ENCODE measurements at places on chromosomes 7 and 10.

- no peak for DNase-seq
Measured at GRCh38 chr7:121019018-121019417, 30.5 kb downstream of the CPED1 start.

- no peak for DNase-seq
Measured at GRCh38 chr10:106919871-106920282, 244.6 kb downstream of the SORCS1 start.

DNA sequence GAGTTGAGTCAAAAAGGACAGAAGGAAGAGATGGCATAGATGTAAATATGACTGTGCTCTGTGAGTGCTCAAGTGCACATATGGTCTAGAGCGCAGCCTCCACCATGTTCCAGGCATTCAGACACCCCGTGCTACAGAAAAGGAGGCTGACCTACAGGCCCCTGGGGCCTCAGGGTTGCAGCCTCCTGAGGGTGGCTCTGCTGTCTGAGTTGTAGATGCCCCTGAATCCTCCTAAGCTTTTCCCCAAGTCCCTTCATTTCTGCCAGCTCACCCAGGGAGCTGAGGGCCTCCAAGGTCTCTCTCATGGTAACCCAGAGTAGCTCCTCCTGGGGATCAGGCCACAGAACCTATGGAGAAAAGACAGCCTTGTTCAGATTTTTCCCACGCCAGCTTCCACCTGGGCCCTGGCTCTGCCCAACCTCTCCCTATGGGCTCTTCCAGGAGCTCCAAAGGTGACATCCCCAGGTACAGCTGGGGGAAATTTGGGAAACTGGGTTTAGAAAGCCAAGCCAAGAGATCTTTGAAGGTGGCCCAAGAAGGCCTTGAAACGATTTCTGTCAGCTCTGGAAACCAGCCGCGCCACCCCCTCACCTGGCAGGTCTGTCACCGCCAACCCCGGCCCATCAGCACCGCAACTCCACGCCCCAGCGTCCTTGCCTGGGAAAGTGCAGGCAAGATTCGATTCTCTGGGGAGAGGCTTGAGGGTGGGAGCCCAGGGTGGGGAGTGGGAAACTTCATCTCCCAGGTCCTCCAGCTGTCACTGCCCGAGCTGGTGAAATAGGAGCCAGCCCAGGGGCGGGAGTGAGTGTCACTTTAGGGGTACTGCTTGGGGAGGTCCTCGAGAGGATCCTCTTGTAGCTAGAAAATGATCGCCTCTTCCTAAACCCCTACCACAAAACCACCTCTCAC, 2.4 kb downstream of the ZNF467 start:
- DNase-seq = no peak

GRCh38 chr10:110972231-110973134, 53.1 kb downstream of the SHOC2 start:
- DNase-seq = no peak

DNA sequence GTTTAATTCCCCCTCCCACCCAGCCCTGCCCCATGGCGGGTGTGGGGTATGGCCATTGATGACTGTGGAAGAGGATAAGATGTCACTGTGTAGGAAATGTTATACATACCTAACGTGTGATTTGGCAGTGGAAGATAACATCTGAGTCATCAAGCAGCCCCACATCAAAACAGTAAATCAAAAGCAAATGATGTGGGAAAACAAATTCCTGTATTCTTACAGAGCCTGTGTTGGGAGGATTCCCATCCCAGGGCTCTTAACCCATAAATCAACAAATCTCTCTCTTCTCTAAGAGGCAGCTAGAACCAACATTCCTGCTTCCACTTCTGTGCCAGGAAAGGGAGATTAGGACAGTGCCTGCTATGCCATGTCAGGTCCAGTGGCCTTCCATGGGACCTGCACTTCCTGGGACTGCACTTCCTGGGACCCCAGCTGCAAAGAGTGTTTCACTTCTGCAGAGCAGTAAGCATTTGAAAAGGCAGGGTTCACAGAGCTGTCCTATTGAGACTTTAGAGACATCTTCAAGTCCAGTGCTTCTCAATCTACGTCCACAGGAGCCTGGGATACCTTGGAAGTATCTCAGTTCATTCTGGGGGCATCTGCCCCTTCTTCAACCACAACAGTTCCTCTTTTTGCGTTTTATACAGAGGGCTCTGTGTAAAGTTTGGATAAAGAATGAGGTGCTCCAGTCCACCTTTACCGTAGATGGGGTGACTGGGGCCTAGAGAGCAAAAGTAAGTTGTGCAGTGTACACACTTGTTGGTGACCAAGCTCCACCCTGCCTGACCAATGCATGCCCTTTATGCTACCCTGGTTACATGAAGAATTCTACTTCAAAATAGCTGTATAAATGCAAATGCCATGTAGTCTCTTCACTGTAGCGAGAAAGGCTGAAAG, 45.7 kb downstream of the ATXN7L1 start:
- DNase-seq = peak; percentile 91

DNA sequence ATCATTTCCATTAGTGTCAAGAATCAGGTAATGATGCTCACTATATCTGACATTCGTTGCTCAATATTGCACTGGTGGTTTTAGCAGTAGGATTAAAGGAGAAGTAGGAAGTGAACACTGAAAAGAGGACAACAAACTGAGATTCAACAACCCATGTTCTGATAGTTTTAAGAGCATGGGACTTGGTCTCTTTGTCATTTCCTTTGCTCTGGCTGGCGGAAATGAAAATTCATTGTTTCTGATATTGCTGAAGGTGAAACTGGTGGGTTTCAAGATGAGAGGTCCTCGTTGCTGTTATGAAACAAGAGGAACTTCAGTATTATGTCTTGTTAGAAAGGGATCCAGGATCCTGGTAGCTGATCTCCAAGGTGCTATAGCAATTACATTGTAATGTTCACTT, 129.0 kb downstream of the DNAH11 start:
- DNase-seq = no peak

DNA sequence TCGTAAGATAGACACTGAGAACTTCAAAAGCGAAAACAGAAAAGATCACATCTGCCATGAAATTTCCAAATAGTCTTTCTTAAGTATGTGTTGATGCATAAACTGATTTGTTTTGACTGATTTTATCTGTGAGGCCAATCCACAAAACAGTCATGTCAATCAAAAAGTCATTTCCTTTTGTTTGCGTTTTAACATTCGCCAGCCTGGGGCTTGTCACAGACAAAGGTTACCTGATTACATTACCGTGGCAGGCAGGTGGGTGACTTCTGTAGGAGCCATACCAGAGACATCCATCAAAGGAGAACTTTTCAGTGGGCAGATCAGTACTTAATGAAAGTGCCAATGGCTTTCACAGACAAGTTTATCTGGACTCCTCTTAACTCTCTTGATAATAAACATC, 45.5 kb upstream of the BET1 start:
- DNase-seq = no peak

GRCh38 chr10:104391150-104391968, 37.7 kb downstream of the CFAP58 start:
- peak; percentile 46 for DNase-seq

DNA sequence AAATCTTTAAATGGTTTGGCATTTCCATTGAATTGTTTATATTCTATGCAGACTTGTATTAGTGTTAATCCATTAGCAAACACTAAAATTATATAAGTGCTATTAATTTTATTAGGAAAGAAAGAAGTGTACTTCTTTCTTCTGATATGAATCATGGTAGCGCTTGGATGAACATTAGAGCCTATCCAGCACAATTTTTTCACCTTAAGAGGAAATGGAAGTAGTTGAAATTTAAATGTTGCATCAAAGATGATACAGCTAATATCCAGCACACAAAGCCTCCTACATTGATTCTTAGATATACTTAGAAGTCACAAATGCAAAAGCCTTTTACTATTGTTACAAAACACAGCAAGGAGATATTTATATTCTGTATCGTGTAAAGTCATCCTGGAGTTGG, 174.5 kb downstream of the AHR start:
- DNase-seq = no peak

DNA sequence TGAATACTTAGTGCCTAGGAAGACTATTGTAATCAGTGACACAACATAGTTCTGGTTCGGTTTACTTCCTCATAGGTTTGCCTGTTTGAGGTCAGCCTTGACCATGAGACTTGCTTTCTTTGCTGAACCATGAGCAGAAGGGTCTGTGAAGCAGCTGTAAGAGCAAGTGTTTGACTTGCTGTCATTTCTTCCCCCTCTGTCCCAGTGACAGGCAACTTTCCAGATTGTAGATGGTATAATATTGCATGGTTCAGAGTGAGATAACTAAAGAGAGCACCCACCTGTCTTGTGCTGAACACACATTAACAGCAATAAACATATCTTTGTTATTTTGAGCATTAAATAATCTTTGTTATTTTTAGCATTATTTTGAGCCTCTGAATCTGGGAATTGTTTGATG, 9.3 kb upstream of the RTKN2 start:
- DNase-seq = no peak

DNA sequence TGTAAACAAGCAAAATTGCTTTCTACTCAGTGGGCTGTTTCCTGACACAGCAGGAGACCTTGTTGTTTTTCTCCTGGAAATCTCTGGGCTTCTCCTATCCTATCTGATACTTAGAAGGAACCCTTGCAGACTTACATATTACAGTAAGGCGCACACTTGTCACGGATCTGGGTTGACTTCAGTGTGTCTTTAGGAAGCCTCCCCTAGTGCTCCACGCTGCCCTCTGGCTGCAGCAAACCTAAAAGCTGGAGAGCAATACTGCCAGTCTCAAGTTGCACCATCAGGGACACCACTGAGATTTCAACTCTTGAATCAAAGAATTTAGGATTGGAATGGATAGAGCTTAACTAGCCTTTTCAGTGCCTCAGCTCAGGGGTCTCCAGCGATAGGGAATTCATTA, 495.3 kb downstream of the LRMDA start:
- DNase-seq = no peak

- no peak for DNase-seq
Measured at GRCh38 chr7:18624459-18624858, 128.9 kb downstream of the HDAC9 start.

DNA sequence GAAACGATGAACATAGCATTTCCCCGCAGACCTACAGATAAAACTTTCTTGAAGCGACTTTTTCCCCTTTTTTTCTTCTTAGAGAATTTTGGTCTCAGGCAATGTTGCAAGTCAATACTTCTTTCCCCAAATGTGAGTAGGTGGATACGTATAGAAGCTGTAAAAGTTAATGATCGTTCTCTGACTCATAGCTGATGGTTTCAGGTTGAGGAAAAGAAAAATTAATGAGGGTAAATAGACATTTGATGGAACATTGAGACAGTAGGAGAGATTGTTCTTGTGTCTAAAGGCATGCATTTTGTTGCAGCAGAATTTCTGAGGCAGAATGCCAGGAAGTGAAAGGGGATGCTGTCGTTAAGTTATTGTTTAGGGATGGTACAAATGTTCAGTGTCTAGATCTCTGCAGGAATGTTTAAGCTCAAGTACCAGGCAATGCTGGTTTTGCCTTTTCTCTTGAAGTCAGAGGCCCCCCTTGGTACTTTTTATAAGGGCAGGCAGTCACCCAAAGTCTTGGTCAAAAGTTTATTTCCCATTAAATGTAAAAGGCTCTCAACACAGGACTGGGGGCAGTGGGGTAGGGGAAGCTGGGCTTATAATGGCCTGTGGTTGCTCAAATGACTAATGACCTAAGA, 9.3 kb downstream of the TCF7L2 start:
- peak; percentile 49 for DNase-seq

DNA sequence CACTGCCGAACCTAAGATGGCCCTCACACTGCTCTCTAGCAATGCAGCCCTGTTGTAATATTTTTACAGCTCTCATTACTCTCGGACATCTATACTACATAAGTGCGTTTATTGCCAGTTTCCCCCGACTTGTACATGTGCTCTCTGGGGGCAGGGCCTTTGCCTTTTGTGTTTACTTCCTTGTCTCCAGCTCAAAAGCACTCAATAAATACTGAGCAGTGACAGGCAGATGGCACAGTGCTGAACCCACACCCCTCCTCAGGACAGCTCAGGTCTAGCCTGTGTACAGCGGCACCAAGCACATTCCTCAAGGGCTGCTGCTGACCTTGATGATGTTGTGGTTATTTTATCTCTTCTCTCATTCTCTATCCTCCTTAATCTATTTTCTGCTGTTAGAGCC, 68.0 kb upstream of the ELMO1 start:
- no peak for DNase-seq

- no peak for DNase-seq
Measured at GRCh38 chr10:47041396-47042198, 130.4 kb downstream of the PTPN20 start.

DNA sequence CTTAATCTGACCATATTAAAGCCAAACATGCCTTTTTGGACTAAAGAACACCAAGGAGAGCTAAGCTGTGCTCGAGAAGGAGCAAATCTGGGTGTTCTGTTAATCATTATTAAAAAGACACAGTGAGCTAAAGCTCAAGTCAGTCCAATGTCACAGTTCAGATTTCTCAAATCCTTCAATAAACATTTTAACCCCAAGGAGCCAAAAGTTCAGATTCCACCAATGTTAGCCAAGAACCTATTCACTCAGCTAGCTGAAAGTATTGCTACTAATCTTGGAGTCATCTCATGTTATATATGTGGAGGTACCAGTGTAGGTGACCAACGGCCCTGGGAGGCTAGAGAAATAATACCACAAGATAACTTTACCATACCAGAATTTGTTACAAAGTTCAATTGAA, 14.5 kb upstream of the ZNF33B start:
- no peak for DNase-seq

GRCh38 chr7:82416402-82416801, 27.2 kb downstream of the CACNA2D1 start:
- DNase-seq = no peak

DNA sequence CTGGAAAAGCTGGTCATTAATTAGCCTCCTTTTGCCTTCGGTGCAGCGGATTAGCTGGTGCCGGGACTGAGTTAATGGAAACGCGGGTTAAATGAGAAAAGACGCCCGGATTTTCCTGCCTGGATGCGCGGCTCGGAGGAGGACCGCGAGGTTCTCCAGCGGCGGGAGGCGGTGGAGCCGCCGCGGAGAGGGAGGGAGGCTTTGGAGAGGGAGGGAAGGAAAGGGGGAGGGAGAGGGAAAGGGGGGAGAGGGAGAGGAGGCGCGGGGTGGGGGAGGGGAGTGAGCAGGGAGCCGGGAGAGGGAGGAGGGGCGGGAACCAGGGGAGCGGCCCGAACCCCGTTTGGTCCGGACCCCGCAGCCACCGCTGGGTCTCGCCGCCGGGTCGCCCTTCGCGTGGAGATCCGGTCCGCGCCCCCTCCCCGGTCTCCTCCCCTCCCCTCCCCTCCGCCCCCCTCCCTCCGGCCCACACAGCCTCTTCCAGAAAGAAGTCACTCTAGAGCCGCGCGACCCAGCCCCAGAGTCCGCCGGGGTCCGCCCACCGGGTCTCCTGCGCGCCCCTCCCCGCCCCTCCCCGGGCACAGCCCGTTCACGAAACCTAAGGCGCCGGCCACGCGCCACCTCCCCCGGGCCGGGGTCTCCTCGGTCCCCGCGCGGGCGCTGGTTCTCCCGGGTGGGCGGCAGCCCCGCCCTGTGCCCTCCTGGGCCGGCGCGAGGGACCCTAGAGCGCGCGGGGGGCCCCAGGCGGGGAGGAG, 347.5 kb downstream of the DNAJB6 start:
- DNase-seq = no peak

DNA sequence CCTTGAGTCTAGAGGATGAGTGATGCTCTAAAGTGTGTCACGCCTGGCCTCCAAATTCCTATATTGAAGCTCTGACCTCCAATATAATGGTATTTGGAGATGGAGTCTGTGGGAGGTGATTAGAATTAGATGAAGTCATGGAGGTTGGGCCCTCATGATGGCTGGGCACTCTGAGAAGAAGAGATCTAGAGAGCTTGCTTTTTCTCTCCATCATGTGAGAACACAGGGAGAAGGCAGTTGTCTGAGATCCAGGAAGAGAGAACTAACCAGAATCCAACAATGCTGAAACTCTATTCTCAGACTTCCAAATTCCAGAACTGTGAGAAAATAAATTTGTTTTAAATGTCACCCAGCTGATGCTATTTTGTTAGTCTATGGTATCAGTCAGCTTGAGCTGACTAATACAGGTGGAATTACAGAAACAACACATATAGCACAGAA, 15.1 kb downstream of the RNF216 start:
- DNase-seq = no peak

All from A549 (cell line).